GM06990 (cell line): ENCODE measurements at places on chromosomes 13 and 19.
A peak's percentile ranks its signal among the peaks of the same experiment; 100 is the strongest.

GRCh38 chr13:69872321-69873047, 235.1 kb upstream of the ATXN8OS start:
- DNase-seq = no peak

- DNase-seq = no peak
These were observed 1.0 kb downstream of the AXL start for GRCh38 chr19:41219924-41220567.

DNA sequence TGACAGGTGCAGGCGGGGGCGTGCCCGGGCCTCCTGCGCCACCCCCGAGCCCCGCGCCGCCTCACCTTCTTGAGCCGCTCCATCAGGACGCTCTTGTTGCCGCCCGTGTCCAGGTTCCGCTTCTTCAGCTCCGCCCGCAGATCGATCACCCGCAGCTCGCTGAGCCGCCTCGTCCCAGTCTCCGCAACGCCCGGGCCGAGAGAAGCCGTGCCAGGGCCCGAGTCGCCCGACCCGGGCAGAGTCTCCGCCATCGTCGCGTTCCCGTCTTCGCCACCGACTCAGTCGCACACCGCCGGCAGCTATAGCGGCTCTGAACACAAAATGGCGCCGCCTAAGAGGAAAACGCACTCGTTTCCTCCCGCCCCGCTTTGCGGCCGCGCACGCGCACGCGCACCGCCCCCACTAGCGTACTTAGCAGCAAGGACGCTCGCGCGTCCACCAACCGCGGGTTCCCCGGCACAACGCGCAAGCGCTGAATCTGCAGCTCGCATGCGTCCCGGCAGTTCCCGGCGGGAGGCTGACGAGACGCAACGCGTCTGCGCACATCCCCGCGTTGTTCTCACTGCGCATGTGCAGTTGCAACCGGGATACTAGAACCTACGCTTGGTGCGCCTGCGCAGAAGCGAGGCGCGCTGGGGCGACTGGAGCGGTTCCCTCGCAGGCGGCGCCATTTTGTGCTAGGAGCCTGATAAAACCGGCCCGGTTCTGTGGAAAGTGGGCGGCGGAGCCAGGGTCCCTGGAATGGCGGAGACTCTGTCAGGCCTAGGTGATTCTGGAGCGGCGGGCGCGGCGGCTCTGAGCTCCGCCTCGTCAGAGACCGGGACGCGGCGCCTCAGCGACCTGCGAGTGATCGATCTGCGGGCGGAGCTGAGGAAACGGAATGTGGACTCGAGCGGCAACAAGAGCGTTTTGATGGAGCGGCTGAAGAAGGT, at the start of the genes SAFB and SAFB2:
TSS of gene SAFB (plus strand) at position 619 of the 932 bp plus-strand sequence. CDS start at position 742, 123 bp downstream.
TSS of gene SAFB2 (minus strand) at position 312 of the 932 bp plus-strand sequence. CDS start at position 251, 61 bp downstream.
- DNase-seq = peak; percentile 100

GRCh38 chr19:50626011-50626410, 13.7 kb downstream of the SYT3 start:
- no peak for DNase-seq

GRCh38 chr13:79939689-79940088, 401.2 kb downstream of the SPRY2 start:
- no peak for DNase-seq

DNA sequence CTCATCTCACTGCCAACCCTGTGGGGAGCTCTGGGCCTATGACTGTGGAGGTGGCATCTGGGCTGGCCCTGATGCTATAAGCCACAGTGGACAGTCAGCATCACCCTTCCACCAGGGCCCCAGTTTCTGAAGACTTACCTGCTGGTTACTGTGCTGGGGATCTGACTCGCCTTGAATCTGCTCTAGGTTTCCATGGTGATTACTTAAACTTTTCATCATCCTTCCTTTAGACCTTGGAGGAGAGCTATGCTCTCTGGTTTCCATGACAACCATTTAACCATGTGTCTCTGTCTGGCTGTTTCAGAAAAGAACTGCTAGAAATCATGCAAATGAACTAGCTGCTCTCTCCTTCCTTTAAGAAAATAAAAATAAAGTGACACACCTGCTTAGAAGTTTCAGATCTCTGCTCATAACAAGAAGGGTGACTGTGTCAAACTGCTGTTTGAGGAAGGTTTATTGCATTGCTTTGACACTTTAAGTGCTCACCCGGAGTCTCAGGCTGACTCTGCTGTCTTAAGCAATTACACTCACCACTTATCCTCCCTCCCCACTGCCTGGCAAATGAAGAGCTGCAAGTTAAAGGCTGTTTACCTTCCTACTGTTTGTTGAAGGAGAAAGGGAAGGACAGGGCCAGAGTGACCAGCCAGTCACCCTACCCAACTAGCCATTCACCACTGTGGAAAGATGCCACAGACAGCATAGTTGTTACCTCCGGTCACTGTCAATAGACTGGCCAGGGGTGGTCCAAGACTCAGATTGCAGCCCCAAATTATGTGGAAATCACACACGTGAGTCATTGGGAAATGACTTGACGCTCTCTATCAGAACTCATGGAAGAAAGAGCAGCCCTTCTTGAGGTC, 87.6 kb downstream of the HSPH1 start:
- peak; percentile 73 for DNase-seq

- no peak for DNase-seq
These were observed 57.9 kb downstream of the KCTD12 start for GRCh38 chr13:76828316-76828741.

- DNase-seq = no peak
These were observed 1.4 kb downstream of the NOVA2 start for GRCh38 chr19:45972081-45972946.
